ENCODE measurements at places on chromosomes 5 and 9. TPM values are rescaled to one million over a fixed set of nuclear protein-coding genes. Genes with fewer than 3 reads are reported as not detected.

Gene SCGB3A2
- total RNA-seq: not detected

Gene CXCL14
- 0.26 TPM for total RNA-seq

Gene SV2C
- not detected for total RNA-seq

Gene PHF24
- 0.17 TPM for total RNA-seq

Gene HAND1
- not detected for total RNA-seq

Gene SLC25A48
- total RNA-seq: not detected

Gene PROB1
- 0.77 TPM for total RNA-seq

Gene GFI1B
- not detected for total RNA-seq

Gene PCDHA13
- total RNA-seq: under 0.01 TPM

Gene FAT2
- total RNA-seq: under 0.01 TPM

Gene LCN9
- not detected for total RNA-seq

Gene SH3RF2
- 1.2 TPM for total RNA-seq

Gene CAVIN4
- 1.5 TPM for total RNA-seq

Gene SPATA31E1
- total RNA-seq: not detected

Gene ORM2
- total RNA-seq: not detected

Gene GABRA6
- not detected for total RNA-seq

Gene AOPEP
- 66.8 TPM for total RNA-seq

Gene MARCOL
- not detected for total RNA-seq

Data from fibroblast of lung (primary cell).